ENCODE measurements at places on chromosomes 6 and 20.

- DNase-seq: no peak
Measured at GRCh38 chr6:141659582-141659981, 473.1 kb upstream of the GJE1 start.

- DNase-seq: no peak
Measured at GRCh38 chr20:57251344-57251743, 15.1 kb downstream of the BMP7 start.

- no peak for DNase-seq
Measured at GRCh38 chr6:104940893-104941728, 15.8 kb upstream of the LIN28B start.

GRCh38 chr20:5171064-5171789, 44.4 kb downstream of the CDS2 start:
- peak; percentile 89 for DNase-seq

GRCh38 chr6:20948556-20948955, 414.3 kb downstream of the CDKAL1 start:
- DNase-seq: no peak

DNA sequence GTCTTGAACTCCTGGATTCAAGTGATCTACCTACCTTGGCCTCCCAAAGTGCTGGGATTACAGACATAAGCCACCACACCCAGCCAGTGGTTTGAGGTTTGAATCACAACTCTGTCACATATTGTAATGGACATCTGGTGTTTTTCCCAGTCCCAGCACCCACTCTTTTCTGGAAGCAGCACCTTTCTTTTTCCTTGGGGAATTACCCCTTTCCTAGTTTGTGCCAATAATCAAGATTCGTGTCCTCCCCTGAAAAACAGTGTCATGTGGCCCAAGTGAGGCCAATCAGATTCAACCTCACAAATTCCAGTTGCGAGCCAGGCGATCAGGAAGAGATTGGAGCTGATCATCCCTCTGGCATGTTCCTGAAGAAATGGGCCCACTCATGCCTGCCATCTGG, 71.7 kb upstream of the SGK1 start:
- no peak for DNase-seq

DNA sequence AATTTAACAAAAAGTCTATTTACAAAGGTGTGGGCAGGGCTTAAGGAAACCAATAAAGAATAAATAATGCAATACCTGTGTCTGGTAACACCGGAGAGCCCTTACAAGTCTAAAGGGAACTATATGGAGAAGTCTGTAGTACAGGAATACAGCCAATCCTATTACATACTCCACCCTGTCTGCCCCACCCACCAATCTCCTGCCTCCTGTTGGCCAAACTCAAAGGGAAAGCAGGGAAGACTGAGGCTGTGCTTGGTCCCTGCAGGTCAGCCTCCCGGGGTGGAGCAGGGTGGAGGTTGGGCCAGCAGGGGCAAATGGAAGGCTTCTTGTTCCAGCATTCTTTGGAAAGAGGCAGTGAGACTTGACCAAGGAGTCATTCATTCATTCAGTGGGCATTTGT, 31.5 kb downstream of the METTL24 start:
- DNase-seq: no peak

DNA sequence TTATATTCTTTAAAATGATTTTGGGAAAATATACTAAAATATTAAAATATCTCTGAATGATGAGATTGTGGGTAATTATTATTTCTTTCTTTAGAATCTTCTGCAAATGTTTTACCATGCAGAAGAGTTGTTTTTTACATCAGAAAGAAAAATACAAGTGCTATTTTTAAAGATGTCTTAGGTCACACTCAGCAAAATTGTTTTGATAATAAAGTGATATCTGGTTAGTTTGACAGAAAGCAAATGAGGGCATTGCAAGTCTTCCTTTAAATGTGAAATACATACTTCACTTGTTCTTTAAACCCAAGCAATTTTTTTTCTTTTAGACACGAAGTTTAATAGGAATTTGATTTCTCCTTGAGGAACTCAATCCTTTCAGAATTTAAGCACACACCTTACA, 43.6 kb upstream of the STXBP5 start:
- no peak for DNase-seq

DNA sequence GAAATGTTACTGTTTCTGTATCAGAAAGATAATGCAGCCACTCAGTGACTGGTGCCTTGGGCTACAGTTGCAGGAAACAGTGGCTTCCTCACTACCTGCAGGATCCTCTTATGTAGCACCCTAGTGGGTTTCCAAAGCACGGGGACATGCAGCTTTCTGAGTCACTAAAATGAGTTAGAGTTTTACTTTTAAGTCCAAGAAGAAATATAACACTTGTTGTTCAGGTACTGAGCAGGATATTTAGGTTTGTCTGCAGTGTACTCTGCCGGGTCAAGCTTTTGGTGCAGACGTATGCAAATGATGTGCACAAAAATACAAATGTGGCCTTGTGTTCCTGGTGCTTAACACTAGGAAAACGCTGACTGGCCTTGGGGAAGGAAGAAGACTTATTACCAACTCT, 22.0 kb downstream of the ACSS1 start:
- no peak for DNase-seq

DNA sequence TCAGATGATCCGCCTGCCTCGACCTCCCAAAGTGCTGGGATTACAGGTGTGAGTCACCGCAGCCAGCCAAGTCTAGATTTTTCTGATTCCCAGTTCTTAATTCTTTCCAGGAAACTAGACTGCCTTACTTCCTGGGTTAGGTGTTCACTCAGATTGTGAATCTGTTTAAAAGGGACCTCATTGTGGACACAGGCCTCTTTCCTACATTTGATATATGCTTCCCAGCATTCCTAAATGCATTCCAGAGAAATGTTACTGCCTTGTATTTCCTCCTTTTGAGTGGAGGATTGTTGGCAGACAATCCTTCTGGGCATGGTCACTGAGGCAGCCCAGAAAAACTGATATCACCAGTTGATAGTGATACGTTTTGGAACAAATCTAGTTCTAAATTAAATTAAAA, 15.7 kb downstream of the TMEM181 start:
- DNase-seq: no peak

DNA sequence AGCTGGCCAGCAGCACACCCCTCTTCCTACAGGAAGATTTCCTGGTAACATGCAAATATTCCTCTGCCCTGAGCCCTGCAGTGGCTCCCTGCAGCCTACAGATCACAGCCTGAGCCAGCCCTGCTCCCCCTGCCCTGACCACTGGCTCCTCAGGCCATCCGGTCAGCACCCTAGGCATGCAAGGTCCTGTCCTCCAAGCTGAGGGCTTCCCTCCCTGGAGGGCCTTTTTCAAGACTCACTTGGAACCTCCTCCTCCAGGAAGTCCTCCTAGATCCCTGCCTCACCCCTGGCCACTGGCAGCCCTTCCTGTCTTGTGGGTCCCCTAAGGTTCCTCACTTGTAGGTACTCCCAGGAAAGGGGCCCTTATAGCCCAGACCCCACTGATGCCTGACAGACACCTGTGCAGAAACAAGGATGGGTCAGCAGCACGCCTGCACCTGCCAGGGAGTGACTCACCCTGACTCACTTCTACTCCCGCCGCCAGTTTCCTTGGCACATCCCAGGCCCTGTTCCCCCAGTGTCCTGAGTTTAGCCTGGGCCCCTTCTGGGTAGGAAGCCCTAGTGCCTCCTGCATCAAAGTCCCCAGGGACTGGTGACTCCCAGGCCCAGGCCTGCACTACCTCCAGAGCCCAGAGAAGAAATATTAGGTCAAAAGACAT, 3.2 kb downstream of the SLC4A11 start:
- no peak for DNase-seq

DNA sequence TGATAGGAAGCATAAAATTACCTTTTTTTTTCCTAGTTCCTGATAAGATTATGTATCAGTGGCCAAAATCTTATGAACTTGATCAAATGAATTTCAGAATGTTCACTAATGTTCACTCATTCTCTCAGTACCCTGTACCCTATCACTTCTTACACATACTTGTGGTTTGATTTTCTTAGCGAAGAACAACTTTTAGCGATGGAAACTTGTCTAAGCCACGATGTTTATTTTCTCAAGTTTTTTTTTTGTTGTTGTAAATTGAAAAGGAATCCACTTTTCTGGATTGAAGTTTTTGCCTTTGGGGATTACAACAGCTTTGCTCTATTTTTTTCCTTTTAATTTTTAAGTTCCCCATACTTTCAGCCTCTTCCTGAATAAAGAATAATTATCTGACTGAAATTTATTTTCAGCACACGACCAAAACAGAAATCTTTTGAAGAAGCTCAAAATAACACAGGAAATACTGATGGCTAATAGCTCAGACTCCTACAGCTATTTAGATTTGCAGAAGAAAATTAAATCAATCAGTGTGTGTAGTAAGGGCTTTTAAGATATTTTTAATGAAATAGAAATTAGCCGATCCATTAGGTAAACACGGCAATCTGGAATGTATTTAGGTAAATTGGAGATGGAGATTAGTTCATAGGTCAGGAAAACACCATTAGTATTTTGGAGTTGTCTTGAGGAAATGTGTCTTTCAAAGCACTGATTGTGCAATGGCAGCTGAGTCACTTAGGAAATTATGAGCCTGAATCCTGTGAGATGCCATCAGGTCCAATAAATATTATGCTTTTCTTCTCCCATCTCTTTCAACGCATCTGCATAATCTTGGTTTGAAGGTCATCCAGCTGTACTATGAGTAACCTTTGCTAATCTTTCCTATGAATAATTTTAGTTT, 217.5 kb downstream of the GJA1 start:
- DNase-seq: no peak

- no peak for DNase-seq
Measured at GRCh38 chr6:170447561-170447930, 105.6 kb downstream of the PSMB1 start.

- DNase-seq: no peak
Measured at GRCh38 chr6:128033156-128033555, 132.3 kb upstream of the THEMIS start.

- no peak for DNase-seq
Measured at GRCh38 chr6:118935331-118935668, 341 bp upstream of the MCM9 start.

DNA sequence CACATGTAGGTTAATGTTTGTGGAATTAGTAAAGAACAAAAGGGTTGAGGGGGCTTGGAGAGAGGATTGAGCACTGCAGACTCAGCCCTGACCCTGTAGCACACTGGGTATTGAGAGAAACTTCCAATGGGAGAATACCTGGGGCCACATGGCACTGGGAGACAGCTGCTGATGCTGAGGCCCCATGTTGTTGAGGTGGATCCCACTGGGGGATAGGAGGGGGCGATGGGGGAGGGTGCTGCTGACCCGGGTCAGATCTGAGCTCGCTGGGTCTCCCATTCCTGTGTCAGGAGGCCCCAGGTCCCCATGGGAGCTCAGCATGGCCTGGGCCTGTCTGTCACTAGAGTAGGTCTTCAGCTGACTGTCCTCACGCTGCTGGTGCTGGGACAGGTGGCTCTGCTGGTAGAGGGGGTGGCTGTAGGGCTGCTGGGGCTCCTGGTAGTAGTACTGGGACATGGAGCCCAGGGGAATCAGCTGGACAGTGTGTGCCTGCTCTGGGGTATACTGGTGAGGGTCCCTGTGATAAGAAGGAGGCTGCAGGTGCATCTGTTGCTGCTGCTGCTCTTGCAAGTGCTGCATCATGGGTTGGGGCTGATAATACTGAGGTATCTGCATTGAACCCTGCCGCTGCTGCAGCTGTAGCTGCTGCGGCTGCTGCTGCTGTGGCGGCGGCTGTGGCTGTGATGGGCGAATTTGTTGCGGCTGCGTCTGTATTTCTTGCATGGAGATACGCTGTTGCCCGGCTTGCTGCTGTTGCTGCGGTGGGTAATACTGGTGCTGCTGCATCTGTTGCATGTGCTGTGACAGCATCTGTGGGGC, 50.6 kb upstream of the MRPS10 start:
- no peak for DNase-seq

DNA sequence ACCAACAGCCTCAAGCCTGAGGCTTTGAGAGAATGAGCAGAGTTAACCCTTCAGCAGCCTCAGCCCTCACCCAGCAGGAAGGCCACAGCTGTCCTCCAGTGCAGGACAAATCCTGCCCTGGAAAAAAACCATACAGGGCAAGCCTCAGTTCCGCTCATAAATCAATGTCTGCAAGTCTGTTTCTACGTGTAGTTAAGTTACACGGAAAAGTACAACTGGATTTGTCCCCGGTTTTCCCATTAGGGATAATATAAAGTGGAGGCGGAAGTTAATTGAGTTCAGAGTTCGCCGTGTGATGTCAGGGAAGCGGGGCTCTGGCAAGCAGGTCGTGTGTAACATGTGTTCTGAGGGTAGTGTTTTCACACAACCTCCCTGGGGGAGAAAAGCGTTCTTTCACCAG, 44.2 kb upstream of the EYA2 start:
- DNase-seq: no peak

- DNase-seq: no peak
Measured at GRCh38 chr20:6241591-6241990, 118.8 kb upstream of the FERMT1 start.

- no peak for DNase-seq
Measured at GRCh38 chr20:53101992-53102760, 130.0 kb downstream of the TSHZ2 start.

DNA sequence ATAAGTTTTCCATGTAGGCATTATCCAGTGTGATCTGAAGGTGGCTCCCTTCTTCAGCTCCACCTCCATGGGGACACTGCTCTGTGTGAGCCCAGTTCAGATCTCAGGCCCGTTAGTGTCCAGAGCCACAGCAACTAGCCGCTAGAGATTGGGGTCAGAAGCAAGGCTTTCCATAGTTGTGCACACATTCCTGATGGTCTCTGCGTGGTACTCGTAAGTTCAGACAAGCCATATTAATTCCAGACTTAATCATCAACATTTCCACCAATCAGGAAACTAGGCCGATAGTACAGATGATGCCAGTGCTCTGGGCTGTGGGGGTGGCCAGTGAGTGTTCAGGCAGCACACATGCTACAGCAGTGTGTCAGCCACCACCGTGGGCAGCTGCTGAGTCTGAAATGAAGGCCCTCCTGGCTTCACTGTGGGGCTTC, 17.5 kb upstream of the SYNCRIP start:
- DNase-seq: no peak

GRCh38 chr6:110769923-110770322, 45.3 kb downstream of the CDK19 start:
- no peak for DNase-seq

DNA sequence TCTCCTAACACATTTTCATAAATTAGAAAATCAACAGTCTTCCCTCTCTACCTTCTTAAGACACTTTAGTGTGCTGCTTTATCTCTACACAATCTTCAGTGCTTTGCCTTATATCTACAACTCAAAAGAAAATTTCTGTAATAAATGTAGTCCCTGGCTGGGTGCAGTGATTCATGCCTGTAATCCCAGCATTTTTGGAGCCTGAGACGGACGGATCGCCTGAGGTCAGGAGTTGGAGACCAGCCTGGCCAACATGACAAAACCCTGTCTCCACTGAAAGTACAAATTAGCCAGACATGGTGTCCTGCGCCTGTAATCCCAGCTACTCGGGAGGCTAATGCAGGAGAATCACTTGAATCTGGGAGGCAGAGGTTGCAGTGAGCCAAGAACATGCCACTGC, 9.7 kb upstream of the EDN1 start:
- DNase-seq: no peak

GRCh38 chr20:32538526-32538939, 46.6 kb downstream of the NOL4L start:
- peak; percentile 70 for DNase-seq

- DNase-seq: peak; percentile 81
Measured at GRCh38 chr6:39083231-39083634, 31.8 kb downstream of the SAYSD1 start.

- no peak for DNase-seq
Measured at GRCh38 chr6:26471970-26472369, 14.2 kb downstream of the BTN2A1 start.

- no peak for DNase-seq
Measured at GRCh38 chr20:61573415-61574305, 321.6 kb downstream of the CDH4 start.

GRCh38 chr6:127192911-127193541, 73.6 kb upstream of the RNF146 start:
- no peak for DNase-seq

Measured in NCI-H1417 (cell line).